Activated CD4-positive, alpha-beta T cell treated with anti-CD3 and anti-CD28 coated beads, Interleukin-10, Interleukin-2, amounts not matched to agents 100 ng/mL and 50 ng/mL, durations not matched to agents 16 hours and 8 hours (primary cell): ENCODE measurements at places on chromosomes 2 and 18.

DNA sequence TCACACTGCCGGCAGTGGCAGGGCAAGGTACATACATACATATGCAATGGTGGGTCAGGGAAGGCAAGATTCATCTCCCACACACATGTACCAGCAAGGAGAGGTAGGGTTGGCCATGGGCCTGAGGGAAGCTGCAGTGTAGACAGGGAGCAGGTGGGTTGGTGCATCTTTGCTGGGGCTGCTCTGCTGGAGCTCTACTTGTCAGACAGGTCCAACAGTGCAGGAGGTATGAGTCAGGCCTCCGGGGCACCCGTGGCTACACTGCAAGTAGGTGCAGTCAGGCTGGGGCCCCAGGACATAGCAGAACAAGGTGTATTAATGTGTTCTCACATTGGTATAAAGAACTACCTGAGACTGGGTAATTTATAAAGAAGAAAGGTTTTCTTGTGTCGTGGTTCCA, 281.1 kb upstream of the COL3A1 start:
- DNase-seq = no peak

DNA sequence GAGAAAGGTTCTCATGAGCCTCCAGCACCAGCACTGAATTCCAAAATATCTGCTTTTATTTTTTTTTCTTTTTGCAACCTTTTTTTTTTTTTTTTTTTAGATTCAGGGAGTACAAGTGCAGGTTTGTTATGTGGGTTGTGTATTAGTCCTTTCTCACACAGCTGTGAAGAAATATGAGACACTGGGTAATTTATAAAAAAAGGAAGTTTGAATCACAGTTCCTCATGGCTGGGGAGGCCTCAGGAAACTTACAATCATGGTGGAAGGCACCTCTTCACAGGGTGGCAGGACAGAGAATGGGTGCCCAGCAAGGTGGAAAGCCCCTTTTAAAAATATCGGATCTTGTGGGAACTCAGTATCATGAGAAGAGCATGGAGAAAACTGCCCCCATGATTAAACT, 7.9 kb upstream of the TMX3 start:
- no peak for DNase-seq

GRCh38 chr2:27647289-27647688, 16.1 kb downstream of the SUPT7L start:
- no peak for DNase-seq

GRCh38 chr2:112092286-112093041, 37.4 kb downstream of the TMEM87B start:
- DNase-seq = no peak

DNA sequence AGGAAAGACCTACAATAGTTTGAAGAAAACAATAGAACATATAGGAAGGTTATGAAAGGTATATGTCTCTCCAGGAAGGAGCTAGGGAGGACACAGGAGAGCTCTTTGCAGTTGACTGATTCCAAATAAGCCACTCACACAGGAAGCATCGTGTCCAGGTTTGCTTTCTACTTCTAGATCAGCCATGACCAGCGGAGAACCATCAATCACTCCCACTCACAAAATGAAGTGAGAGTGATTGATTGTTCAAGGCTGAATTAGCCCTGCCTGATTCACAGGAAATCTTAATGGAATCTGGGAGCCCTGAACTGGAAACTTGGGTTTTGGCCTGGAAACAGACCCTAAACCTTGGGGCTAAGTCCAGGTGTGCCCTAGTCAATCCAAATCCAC, 1292.2 kb upstream of the ZEB2 start:
- no peak for DNase-seq

DNA sequence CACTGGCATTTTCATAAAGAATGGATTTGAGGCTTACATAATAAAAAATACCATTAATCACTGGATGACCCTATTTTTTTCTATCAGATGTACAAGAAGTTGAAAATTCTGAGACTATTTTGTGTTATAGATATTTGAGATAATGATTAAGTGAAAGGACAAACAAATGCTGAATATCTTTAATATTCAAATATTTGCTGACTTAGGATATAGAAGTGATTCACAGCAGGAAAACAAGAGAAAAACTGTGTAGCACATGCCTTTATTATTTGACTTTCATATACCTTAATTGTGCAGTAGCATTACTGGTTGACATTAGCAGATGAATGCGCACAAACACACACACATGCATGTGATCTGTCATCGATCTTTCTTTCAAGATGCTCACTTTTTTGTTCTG, 766.5 kb downstream of the SATB2 start:
- no peak for DNase-seq

- no peak for DNase-seq
Observed at GRCh38 chr2:30236591-30237238, 5.4 kb downstream of the LBH start.

DNA sequence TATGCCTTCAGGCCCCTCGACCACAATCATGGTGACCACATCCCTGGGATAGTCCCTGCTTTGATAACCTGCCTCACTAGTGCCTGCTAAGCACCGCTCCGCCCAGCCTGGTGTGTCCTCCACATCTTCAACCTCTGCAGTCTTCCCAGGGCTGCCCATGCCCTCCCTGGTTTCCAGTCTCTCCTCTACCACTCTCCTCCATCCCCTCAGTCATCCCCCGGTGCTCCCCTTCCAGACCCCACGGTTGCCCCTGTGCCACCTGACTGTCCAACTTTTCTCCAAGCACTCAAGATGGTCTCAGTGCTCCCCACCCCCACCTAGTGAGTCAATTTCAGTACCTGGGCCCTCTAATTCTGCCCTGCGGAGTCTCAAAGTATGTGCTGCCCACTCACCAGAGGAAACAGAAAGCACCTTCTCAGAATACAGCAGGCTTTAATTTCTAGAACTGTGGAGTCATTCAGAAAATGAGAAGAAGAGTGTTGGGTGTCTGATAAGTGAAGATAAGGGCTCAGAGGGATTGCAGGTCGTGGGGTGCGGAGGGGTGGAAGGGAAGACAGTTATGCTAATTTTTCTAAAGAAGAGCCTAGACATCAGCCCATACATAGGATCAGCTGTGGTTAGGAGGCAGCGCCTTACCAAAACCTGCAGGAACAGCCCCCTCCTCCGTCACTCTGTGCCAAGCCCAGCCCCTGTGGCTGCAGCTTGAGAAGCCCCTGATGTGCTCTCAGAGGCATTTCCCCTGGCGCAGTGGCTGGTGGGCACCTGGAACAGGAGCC, 53.6 kb upstream of the CAB39 start:
- DNase-seq = peak; percentile 96

GRCh38 chr2:12282780-12283695, 433.7 kb upstream of the TRIB2 start:
- DNase-seq = no peak

GRCh38 chr2:231900486-231900942, 25.7 kb downstream of the NPPC start:
- peak; percentile 66 for DNase-seq

DNA sequence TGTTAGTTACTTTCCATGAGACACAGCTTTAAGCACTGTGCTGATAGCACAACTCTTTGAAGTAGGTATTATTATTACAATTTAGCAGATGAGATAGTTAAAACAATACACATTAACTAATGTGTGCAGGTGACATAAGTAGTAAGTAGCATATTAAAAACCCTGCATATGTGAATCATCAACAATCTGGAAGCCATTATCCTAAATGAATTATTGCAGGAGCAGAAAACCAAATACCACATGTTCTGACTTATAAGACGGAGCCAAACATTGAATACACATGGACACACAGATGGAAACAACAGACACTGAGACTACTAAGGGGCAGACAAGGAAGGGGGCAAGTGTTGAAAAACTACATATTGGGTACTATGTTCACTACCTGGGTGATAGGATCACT, 300.3 kb upstream of the GULP1 start:
- no peak for DNase-seq

DNA sequence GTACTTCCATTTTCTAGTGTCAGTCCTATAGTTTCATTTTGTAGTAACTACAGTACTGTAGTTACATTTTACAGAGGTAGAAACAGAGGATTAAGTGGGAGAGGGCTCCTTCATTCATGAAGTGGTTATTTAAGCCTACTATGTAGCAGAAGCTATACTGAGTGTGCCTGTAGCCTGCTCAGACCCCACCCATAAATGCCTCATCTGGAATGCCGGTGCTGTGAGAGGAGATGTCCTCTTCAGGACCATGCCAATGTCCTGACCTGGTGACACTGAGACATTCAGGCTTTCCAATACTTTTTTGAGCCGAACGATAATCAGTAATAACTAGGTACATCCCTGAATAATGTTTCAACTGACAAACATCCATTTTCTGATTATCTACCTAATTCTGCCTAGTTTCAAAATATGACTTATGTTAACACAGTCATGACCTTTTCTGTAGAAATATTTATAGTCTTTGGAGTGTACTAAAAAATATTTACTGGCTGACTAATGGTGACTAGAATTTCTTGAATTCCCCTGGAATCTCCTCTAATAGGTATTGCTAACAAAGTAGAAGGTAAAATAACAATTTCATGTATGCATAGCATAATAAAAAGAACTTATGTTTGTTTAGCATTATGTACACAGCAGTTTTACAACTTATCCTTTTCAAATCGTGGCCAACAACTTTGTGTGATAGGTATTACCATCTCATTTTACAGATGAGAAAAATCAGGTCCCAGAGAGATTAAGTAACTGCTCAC, 10.2 kb upstream of the ARHGAP28 start:
- no peak for DNase-seq

DNA sequence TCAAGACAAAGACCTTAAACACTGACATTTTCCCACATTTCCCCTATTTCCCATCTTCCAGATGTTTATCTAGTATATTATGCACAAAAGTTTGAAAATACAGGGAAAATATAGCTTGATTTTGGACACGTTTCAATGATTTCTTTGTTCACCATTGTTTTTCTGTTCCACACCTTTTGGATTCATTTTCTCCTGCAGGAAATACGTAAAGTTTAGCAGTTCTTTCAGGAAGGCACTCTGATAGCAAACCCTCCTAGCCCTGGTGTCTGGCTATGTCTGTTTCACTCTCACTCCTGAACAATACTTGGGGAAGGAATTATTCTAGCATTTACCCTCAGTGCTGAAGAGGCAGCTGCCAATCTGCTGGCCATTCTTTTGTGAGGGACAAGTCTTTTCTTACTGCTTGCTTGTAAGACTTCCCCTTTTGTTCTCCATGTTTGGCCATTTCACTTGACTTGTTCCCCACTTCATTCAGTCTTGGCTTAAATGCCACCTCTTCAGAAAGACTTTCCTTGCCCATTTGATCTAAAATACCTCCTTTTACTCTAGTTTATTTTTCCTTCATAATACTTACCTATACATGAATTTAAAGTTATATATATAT, 195.4 kb downstream of the RNF152 start:
- DNase-seq = no peak
